ENCODE measurements at places on chromosomes 12 and 14. TPM values are rescaled to one million over a fixed set of nuclear protein-coding genes. Genes with fewer than 3 reads are reported as not detected.

Gene SMCO2
- not detected for total RNA-seq

Gene CLEC2A
- total RNA-seq = not detected

Gene CNIH1
- total RNA-seq = 257 TPM

Gene A2M
- not detected for total RNA-seq

Gene POTEG
- not detected for total RNA-seq

Gene SLC25A47
- 0.06 TPM for total RNA-seq

Gene DEPDC4
- 0.10 TPM for total RNA-seq

Gene GAS2L3
- 11.7 TPM for total RNA-seq

Gene TMTC2
- 0.58 TPM for total RNA-seq

Gene P2RX2
- 0.17 TPM for total RNA-seq

Gene MMP14
- 298 TPM for total RNA-seq
